ENCODE measurements at places on chromosomes 16 and 17.

GRCh38 chr17:12995106-12995895 lies 22.5 kb downstream of the ELAC2 start:
- DNase-seq: no peak

DNA sequence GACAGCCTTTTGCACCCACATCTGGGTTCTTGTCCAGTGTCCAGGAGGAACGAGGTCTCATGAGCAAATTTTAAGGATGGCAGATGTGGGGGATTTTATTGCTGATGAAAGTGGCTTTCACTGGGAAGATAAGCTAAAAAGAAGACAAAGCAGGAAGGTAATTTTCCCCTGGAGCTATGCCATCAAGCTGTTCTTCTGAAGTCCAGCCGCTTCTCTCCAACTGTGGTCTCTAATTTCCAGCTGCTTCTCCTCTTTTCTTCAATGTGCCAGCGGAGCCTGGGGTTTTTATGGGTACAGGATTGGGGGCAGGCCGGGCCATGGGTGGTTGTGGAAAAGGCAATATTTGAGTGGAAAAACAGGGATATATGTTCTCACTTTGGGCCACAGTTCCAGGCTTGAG lies 430.8 kb downstream of the WWOX start:
- no peak for DNase-seq

- DNase-seq: no peak
Measured at GRCh38 chr16:55876854-55877253, 1.7 kb upstream of the CES5A start.

- no peak for DNase-seq
Measured at GRCh38 chr17:55601874-55602364, 90.7 kb upstream of the SMIM36 start.

- no peak for DNase-seq
Measured at GRCh38 chr16:84726669-84727467, 27.1 kb downstream of the USP10 start.

- no peak for DNase-seq
Measured at GRCh38 chr17:77437017-77437416, 296.2 kb downstream of the SEC14L1 start.

GRCh38 chr17:51527225-51527982 lies 267.1 kb downstream of the UTP18 start:
- no peak for DNase-seq

DNA sequence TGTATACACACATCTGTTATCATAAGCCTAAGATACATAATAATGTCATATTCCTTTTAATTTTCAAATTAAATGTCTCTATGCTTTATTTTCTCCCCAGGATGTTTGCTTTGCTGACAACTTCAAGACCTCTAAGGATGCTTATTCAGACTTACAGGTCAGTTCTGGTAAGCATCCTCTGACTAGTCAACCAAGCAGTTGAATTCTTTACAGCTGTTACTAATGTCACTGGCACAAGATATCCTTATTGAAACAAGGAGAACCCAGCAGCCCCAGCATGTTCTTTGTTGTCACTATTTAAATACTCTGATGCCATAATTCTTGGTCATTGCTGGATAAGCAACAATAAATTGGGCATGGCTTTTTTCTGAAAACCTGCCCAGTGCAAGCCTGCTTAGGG lies 232.3 kb upstream of the PMFBP1 start:
- no peak for DNase-seq

- no peak for DNase-seq
Measured at GRCh38 chr17:74712301-74712700, 422 bp downstream of the CD300LF start.

- no peak for DNase-seq
Measured at GRCh38 chr16:50719401-50720337, 22.2 kb upstream of the CYLD start.

- DNase-seq: no peak
Measured at GRCh38 chr17:72879877-72880276, 212.6 kb downstream of the SLC39A11 start.

- no peak for DNase-seq
Measured at GRCh38 chr17:16374146-16374938, 6.5 kb upstream of the UBB start.

- no peak for DNase-seq
Measured at GRCh38 chr17:73228748-73229236, 32.9 kb downstream of the CPSF4L start.

GRCh38 chr17:21345236-21345635 lies 30.9 kb upstream of the KCNJ12 start:
- DNase-seq: no peak

DNA sequence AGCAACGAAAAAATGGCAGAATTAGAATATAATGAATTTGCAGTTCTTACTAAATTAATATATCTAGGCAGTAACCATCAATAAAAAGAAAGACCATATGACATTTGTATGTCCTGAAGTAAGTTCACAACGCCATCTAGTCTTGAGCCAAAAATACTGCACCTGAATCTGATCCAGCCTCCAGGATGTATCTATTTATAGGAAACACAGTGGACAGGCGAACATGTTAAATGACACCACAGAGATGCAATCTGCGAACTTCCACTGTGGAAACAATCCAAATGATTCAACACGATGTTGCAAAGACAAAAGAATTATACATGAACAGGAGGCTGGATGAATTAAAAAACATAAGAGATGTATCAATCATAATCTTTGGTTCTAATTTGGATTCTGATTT lies 197.6 kb downstream of the CDH13 start:
- DNase-seq: no peak

- no peak for DNase-seq
Measured at GRCh38 chr17:45096141-45096540, 35.0 kb downstream of the NMT1 start.

DNA sequence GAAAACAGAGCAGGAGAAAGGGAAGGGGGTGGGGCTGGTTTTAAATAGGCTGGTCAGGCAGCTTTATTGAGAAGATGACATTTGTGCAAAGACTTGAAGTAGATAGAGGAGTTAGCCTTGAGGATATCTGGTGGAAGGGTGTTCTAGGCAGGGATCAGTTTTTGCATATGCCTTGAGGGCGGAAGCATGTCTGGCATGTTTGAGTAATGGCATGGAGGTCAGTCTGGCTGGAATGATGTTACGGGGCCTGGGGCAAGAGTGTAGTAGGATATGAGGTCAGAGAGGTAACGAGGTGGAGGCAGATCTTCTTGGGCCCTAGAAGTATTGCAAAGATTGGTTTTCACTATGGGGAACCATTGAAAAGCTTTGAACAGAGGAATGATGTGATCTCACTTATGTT lies 4.8 kb downstream of the RABEP1 start:
- no peak for DNase-seq

DNA sequence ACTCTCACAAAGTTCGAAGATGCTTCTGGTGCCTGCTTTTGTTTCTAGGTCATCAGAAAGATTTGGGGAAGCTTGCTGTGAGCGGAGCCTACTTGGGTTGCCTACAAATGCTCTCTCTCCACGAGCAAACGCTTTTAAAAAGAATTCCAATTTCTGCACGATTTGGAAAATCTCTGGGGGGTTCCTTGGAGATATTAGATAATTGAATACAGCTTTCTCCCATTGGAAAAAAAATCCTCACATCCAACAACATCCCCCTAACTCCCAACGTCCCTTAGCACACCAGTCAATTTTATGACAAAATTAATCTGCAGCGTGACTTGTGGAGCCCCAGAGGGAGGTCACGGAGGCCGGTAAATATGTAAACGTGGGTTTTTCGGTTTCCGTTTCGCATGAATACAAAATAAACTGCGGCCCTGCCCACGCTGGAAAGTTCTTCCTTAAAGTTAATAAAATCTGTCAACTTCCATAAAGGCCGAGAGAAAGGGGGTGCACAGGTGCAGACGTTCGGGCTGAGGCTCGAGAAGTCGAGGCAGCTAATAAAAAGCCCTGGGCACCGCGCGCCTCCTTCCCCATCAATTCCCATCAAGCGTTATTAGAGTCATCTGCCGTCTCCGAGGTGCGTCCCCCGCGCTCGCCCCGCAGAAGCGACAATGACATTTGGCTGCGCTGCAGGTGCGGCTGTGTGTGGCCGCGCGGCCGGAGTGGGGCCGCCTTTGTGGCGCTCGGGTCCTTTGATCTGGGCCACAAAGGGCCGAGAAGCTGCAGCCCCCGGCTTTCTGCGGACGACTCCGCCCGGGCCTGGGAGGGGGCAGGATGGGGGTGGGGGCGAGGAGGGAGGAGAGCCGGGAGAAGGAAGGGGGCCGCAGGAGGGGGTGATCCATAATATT lies 37.6 kb downstream of the SALL1 start:
- no peak for DNase-seq

GRCh38 chr17:56030009-56030624 lies 123.2 kb upstream of the ANKFN1 start:
- DNase-seq: no peak

DNA sequence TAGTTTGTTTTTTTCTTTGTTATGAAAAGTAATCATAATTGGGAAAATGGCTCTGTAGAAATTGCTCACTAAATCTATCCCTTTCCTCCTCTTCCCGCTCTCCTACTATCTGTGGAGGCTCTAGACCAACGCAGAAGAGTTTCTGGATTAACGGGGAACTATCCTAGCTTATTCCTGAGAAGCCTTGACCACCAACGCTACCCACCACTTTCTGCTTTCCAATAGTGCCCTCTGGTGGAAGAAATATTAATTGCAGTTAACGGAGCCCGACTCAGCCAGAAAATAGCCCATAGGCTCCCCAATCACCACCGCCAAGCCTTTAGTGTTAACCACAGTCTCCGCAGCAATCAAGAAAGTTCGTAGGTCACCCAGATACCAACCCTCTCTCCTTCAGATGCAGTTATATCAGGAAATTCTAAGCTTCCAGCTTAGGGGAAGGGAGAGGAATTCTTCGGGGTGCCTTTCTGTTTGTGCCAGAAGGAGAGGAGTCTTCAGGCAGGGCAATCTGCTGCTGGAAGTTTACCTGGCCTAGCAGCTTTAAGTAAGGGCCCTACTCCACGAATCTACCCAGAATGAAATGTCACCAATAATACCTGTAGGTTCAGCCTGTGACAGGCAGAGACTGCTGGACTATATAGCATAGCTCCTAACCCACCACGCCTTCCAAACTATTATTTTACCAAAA lies 23.0 kb upstream of the NSRP1 start:
- peak; percentile 9 for DNase-seq

DNA sequence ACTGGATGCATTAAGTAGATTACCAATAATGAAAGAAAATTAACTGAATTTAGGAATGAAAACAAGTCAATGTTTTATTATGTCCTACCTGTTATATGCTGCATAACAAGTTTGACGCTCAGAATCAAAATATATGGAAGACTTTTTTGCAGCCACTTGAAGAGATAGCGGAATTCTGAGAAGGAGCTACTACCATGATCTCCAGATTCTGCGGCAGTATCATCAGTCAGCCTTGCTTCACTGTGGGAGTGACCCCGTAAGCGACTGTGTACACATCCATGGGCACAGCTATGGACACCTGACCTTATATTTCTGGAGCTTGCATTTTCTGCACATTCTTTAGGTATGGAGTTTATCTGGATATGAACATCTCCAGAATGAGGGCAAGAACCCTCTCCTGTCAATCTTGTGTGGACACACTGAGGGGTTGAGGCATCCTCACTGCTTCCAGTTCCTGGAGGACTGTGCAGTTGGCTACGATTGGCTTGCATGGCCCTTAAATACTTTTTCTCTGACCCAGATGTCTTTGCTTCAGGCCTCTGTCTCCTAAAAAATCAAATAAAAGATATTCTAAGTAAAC lies 1.7 kb downstream of the RNFT1 start:
- no peak for DNase-seq

Data from stimulated activated CD8-positive, alpha-beta memory T cell treated with anti-CD3 and anti-CD28 coated beads, Interleukin-4, amount 100 ng/mL, for 24 hours (primary cell).